Activated naive CD8-positive, alpha-beta T cell treated with anti-CD3 and anti-CD28 coated beads, Interleukin-2, amount 10 ng/mL, durations not matched to agents 7 days and 5 days (primary cell): ENCODE measurements at places on chromosomes 4 and X. TPM values are rescaled to one million over a fixed set of nuclear protein-coding genes. Genes with fewer than 3 reads are reported as not detected.

DNA sequence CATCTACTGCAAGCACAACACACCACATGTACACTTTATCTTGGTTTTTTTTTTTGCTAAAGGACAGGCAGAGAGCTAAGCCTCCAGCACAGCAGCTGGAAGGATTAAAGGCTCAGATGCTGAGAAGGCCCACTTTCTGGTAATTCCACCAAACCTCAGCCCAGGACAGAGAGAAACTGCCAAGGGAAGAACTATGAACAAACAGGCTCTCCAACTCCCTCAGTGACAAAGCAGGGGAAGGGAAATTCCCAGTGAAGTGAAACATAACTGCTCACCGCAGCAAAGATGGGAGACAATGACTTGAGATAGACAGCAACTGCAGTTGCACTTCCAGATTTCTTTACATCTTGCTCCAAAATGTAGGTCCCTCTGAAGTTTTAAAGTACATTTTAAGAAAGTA, 4.8 kb downstream of the PROM1 start:
- no peak overlapping the region for H3K4me3 ChIP-seq
- H3K27ac ChIP-seq, result no peak overlapping the region
- peaks cover 46% of the 10 kb centered on the region for H3K27me3 ChIP-seq
- no peaks in the 10 kb centered on the region for H3K36me3 ChIP-seq
- H3K4me1 ChIP-seq, result peaks cover 7% of the 10 kb centered on the region

GRCh38 chrX:1212532-1212931, at the start of gene CRLF2:
TSS of gene CRLF2 (minus strand) at chrX:1212649. CDS start at chrX:1212634, 15 bp downstream.
- DNase-seq, result peak; percentile 51
- peak within 1 kb of the TSS; percentile 85 for H3K27ac ChIP-seq
- peaks cover 26% of the 10 kb centered on the region for H3K4me1 ChIP-seq

Gene ARHGAP4
- 341 TPM for total RNA-seq

Gene GATA1
- not detected for total RNA-seq
